Activated T-helper 2 cell treated with anti-CD3 and anti-CD28 coated beads, Interferon-gamma antibody, Interleukin-2, Interleukin-4, amounts not matched to agents 10 μg/mL and 5 μg/mL and 100 μg/mL, durations not matched to agents 14 hours and 24 hours and 36 hours (primary cell): ENCODE measurements at places on chromosomes 6 and 20. TPM values are rescaled to one million over a fixed set of nuclear protein-coding genes. Genes with fewer than 3 reads are reported as not detected.

C6orf141 gene
- not detected in 2 replicates for total RNA-seq

ADAT2 gene
- 35.7 and 37.6 TPM in 2 replicates for total RNA-seq

SYNDIG1 gene
- total RNA-seq = not detected in 2 replicates

PPT2 gene
- 11.5 and 12.7 TPM in 2 replicates for total RNA-seq
